ENCODE measurements at places on chromosomes 16 and 17.

GRCh38 chr17:32689348-32689747, 187.6 kb downstream of the MYO1D start:
- DNase-seq = no peak

GRCh38 chr16:16084874-16085273, 135.5 kb downstream of the ABCC1 start:
- no peak for DNase-seq

DNA sequence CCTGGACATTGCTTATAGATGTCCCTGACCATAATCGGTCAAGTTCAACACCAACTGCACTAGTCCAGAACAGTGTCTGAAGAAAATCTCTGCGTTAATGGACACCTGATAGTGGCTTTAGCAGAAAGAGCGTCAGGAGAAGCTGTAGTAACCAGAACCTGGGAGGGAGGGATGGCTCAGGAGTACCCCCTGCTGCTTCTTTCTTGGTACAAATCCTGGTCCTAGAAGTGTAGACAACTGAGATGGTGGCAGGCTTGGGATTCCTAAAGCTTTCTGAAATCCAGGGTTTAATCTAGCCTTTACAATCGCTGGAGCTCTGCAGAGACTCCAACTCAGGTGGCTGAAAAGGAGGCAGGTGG, 5.4 kb downstream of the MAP3K14 start:
- DNase-seq = no peak

GRCh38 chr17:45222996-45223538, 1.4 kb downstream of the FMNL1 start:
- DNase-seq = no peak

DNA sequence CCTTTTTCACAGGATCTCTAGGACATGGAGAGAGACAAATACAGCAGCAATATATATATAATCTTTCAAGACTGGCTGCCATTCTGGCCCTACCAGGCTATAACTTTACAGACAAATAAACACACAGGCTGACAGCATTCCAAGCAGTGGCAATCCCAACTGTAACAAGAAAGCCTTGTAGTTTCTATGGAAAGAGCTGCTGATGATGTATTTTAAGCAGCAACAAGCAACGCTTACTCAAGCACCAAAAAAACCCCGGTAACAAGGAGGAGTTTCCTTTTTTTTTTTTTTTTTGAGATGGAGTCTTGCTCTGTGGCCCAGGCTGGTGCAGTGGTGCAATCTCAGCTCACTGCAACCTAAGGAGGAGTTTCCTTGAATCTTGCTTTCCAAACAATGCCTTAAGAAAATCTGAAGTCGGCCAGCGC, 23.2 kb downstream of the LSM12 start:
- DNase-seq = no peak

GRCh38 chr17:48131216-48131824, 23.8 kb downstream of the SNX11 start:
- no peak for DNase-seq

DNA sequence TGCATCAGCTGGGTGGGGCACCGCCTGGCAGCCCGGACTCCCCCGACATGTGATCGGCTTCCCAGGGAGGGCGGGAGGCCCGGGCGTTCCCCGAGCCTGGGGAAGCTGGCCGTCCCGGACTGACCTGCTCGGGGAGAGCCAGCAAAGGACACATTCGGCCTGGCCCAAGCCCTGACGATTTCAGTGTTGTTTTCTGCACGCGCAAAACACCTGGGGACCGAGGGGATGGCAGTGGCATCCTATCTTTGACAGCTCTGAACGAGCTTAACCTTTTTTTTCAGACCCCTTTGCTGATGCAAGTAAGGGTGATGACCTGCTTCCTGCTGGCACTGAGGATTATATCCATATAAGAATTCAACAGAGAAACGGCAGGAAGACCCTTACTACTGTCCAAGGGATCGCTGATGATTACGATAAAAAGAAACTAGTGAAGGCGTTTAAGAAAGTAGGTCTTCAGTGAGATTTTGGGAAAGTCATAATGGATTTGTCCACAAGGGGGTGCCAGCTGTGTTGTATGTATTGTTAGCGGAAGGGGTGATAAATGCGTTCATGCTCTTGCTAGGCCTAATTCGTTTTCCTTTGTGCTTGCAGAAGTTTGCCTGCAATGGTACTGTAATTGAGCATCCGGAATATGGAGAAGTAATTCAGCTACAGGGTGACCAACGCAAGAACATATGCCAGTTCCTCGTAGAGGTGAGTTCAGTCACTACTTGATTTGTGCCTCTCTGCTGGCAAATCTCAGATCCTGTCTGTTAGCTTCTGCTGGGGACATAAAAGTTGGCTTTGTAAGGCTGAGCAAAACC, 1.0 kb downstream of the EIF1 start:
- no peak for DNase-seq

GRCh38 chr16:86252596-86252995, 257.7 kb upstream of the FOXF1 start:
- DNase-seq = no peak

GRCh38 chr17:57559226-57559625, 185.9 kb downstream of the CCDC182 start:
- no peak for DNase-seq

- no peak for DNase-seq
Observed at GRCh38 chr16:23152386-23153178, 3.3 kb upstream of the USP31 start.

GRCh38 chr17:56310782-56311181, 157.5 kb downstream of the ANKFN1 start:
- DNase-seq = no peak

DNA sequence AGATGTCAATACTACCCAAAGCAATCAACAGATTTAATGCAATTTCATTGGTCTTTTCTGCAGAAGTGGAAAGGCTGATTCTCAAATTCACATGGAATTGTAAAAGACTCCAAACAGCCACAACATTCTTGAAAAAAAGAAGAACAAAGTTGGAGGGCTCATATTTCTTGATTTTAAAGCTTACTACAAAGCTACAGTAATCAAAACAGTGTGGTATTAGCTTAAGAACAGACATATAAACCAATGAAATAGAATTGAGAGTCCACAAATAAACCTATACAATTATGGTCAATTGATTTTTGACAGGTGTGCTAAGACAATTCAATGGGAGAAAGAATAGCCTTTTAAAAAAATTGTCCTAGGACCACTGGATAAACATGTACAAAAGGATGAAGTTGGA, 14.4 kb upstream of the ABCC1 start:
- DNase-seq = no peak
